ENCODE measurements at places on chromosomes 11 and 22.
A peak's percentile ranks its signal among the peaks of the same experiment; 100 is the strongest.

DNA sequence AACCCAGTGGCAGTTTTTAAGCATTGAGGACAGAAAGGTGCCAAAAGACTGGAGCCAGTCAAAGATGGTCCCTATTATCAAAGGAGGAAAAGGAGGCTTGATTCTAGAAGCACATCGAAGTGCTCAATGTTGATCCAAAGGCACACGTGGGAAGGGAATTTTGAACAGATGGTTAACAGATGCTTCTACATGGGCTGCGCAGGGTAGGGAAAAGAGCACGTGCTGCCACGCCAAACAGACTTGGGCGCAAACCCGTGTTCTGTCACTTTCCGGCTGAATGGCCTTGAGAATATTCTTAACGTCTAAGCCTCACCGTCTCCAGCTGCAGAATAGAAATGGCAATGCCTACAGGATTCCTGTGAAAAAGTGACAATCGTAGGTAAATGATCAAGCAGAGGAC, 217.9 kb upstream of the MTNR1B start:
- no peaks in the 10 kb centered on the region for H3K36me3 ChIP-seq
- no peak overlapping the region for H3K4me3 ChIP-seq
- H3K4me1 ChIP-seq, result no peaks in the 10 kb centered on the region
- DNase-seq, result no peak
- no peaks in the 10 kb centered on the region for H3K27me3 ChIP-seq

DNA sequence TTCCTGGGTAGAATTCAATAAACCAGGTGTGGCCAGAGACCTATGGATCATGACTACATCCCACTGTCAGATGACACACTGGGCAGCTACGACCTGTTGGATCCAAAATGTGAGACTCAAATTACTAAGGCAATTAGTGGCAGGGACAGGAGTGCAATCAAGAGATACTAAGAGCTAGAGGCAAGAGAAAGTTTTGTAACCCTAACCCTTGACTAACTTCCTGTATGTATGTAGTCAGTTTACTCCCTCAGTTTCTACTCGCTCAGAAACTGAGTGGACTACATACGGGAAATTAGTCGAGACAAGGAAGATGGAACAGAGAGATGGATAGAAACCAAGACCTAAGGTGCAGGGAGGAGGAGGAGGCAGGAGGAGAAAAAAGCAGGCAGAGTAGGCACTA, 2.7 kb downstream of the CYB5R2 start:
- DNase-seq, result no peak
- peaks cover 9% of the 10 kb centered on the region for H3K4me1 ChIP-seq

DNA sequence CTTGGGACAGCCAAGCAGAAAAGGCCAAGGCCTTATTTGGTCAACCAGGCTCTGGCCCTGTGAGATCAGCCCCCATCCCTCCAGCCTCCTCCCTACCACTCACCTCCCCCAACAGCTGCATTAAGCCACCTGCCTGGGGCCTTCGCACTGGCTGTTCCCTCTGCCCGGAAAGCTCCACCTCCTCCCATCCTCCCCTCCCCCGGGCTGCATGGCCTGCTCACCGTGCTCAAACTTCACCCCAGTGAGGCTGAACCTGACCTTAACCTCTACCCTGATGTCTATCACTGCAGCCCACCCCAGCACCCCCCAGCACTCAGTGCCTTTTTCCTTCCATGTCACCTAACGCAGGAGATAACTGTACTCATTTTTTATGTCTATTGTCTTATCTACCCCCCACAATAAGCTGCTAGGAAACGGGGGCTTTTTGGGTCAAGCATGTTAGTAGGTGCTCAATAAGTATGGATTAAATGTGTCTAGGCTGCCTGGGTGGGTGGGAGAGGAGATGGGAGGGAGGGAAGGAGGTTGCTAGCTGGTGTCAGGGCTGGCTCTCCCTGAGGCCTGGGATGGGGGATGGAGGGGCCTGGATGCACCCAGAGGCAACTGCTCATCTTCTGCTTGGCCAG, 912 bp downstream of the PTPRCAP start:
- peak overlapping the region; percentile 41 for H3K27ac ChIP-seq
- H3K27me3 ChIP-seq, result no peaks in the 10 kb centered on the region
- H3K36me3 ChIP-seq, result peaks cover 52% of the 10 kb centered on the region
- no peak for DNase-seq
- H3K4me1 ChIP-seq, result no peaks in the 10 kb centered on the region
- H3K4me3 ChIP-seq, result peak overlapping the region; percentile 35

DNA sequence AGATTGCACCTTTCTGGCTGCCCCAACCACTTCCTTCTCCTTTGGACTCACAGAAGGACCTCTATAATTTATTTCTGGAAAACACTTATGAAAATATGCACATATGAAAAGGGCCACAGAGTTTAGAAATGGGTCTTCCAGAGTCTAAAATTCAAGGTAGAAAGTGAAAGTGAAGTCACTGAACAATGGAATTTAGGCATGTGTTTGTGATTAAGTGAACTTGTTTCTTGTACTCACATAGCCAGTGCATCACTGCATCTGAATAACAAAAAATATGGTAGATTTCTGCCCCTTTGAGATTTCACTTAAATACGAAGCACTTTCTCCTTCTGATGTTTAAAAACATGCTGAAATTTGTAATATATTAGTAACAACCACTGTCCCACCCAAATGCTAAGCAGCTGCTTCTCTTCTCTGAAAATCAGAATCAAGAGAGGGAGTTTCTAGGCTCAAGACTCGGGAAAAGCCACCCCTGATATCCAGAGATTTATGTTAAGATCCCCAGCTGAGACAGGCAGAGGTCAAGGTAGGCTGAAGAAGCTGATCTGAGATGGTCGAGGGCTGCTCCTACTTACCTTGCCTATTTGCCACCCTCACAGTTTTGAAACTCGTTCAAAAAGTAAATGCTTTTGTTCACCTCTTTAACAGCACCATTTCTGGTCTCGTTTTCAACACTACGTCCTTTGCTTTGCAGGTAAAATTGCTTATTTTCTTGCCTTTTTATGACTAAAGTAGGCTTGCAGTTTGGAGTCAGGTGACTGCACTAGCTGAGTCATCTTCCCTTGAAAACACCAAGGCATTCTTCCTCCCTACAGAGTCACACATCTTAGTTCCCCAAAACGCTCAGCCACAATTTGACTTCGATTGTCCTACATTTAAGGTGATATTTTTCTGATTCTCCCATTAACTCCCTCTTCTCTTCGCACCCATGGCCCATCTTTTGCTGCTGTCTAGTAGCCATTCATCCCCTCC, at the start of gene XKR3:
XKR3 (minus strand) TSS at position 696 of the 972 bp plus-strand sequence. CDS start 17,338 bp downstream, outside the sequence.
- peak within 1 kb of the TSS; percentile 46 for H3K4me3 ChIP-seq
- H3K27ac ChIP-seq, result no peak within 1 kb of the TSS
- no peak for DNase-seq
- no peaks in the 10 kb centered on the region for H3K36me3 ChIP-seq

DNA sequence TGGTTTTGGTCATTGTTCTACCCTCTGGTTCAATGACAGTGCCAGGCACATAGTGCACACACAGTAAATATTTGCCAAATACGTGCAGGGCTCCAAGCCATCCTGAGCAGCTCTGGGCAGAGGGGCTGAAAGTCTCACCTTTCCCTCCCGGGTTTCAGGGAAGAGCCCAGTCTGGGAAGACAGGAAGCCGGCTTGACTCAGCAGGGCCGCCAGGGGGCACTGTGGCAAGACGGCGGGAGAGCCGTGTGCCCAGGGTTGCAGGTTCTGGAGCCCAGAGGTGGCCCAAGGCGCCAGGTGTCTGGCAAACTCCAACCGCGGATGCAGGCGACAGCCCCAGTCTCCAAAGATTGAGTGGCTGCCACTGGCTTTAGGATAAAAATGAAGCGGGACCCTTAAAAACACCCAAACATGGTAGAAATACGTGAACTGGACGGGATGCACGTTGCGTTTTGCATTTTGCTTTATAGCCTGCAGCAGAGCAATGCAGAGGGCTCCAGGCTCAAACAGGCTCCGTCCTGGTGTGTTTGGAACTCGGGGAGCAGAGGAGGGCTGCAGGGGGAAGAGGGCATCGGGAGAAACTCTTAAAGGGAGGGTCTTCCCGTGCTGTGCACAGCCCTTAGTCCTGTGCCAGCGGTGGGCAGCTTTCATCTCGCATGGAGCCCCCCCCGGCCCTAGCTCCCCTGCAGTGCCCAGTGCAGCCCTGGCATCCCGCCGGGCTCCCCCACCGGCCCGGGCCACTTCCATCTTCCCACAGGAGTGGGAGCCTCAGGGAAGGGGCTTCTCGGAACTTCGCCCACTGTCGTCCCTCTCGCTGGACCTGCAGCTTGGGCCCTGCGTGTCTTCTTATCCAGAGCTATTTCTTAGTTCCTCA, 10.7 kb downstream of the KRTAP5-5 start:
- H3K36me3 ChIP-seq, result no peaks in the 10 kb centered on the region
- H3K27ac ChIP-seq, result no peak overlapping the region
- H3K27me3 ChIP-seq, result no peaks in the 10 kb centered on the region
- H3K4me3 ChIP-seq, result no peak overlapping the region
- peak; percentile 34 for DNase-seq

GRCh38 chr11:77467233-77467632, 6.7 kb downstream of the PAK1 start:
- H3K27ac ChIP-seq, result no peak overlapping the region
- no peaks in the 10 kb centered on the region for H3K27me3 ChIP-seq
- H3K4me1 ChIP-seq, result no peaks in the 10 kb centered on the region
- H3K36me3 ChIP-seq, result no peaks in the 10 kb centered on the region
- no peak overlapping the region for H3K4me3 ChIP-seq
- no peak for DNase-seq

DNA sequence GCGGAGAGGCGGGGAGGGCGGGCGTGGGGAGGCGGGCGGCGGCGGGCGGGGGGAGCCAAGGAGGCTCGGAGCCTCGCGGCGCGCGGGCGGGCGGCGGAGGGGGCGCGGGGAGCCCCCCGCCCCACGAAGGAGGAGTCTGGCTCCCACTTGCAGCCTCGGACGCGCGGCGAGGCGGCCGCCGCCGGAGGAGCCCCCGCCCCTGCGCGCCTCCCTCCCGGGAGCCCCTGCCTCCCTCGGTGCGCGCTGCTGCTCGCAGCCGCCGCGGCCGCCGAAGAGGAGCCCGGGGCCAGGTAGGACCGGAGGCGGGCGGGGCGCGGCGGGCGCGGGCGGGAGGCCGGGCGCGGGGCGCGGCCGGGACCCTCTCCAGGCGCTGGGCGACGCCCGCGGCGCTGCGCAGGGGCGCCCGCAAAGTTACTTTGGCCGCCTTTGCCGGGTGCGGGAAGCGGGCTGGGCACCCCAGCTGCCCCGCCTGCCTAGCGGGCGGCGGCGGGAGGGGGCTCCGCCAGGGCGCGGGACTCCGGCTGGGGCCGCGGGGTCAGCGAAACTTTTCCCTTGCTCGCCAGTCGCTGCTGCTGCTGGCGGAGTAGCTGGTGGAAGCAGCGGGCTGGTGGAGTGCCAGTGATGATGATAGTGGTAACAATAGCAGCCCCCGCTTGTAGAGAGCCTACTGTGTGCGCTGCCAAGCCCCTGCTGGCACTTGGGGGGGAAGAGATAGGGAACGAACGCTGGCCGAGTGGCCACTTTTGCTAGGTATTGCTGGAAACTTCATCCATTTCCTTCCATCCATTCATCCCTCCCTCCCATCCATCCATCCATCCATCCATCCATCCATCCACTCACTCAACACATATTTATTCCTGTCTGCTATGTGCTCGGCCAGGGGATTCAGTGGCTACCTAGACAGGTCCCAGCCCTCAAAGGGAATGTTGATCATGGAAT, at the start of gene MPPED1:
MPPED1 (plus strand) TSS at position 146 of the 939 bp plus-strand sequence. CDS start 12,972 bp downstream, outside the sequence.
- H3K4me3 ChIP-seq, result no peak within 1 kb of the TSS
- no peak for DNase-seq
- H3K4me1 ChIP-seq, result no peaks in the 10 kb centered on the region
- no peaks in the 10 kb centered on the region for H3K36me3 ChIP-seq

DNA sequence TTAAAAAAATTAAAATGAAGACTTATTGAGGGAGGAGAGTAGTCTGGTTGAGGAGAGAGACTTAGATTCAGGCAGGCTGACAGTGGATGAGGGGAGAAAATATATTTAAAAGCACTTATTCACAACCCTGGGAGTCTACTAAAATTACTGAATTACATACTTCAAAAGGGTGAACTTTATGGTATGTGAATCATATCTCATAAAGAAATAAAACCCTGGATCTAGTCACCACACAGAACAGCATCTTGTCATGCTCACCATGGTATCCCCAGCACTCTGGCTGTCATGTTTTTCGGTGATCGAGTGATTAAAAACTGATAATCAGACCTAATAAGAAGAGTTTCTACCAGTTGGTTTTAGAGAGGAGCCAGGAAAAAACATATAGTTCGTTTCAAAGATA, 11.0 kb downstream of the TEAD1 start:
- H3K4me1 ChIP-seq, result peaks cover 4% of the 10 kb centered on the region
- DNase-seq, result no peak
- H3K27ac ChIP-seq, result peak overlapping the region; percentile 71
- no peak overlapping the region for H3K4me3 ChIP-seq

GRCh38 chr11:128174465-128175291, 412.7 kb downstream of the ETS1 start:
- H3K4me3 ChIP-seq, result no peak overlapping the region
- H3K36me3 ChIP-seq, result no peaks in the 10 kb centered on the region
- no peak for DNase-seq

GRCh38 chr11:119188887-119189286, 3.6 kb downstream of the NHERF4 start:
- no peak overlapping the region for H3K27ac ChIP-seq
- no peak for DNase-seq
- no peaks in the 10 kb centered on the region for H3K27me3 ChIP-seq

GRCh38 chr11:70203751-70204465, 812 bp downstream of the FADD start:
- H3K27ac ChIP-seq, result peak overlapping the region; percentile 82
- H3K4me1 ChIP-seq, result peaks cover 5% of the 10 kb centered on the region
- H3K27me3 ChIP-seq, result no peaks in the 10 kb centered on the region
- H3K36me3 ChIP-seq, result peaks cover 27% of the 10 kb centered on the region
- DNase-seq, result no peak

GRCh38 chr11:92022499-92022898, 202.1 kb upstream of the FAT3 start:
- no peaks in the 10 kb centered on the region for H3K4me1 ChIP-seq
- H3K27me3 ChIP-seq, result no peaks in the 10 kb centered on the region

GRCh38 chr11:73055655-73056354, 86.3 kb downstream of the FCHSD2 start:
- no peaks in the 10 kb centered on the region for H3K27me3 ChIP-seq
- DNase-seq, result no peak
- no peak overlapping the region for H3K4me3 ChIP-seq
- no peak overlapping the region for H3K27ac ChIP-seq

GRCh38 chr22:28952857-28953256, 69.5 kb downstream of the ZNRF3 start:
- no peak for DNase-seq
- no peak overlapping the region for H3K4me3 ChIP-seq
- peaks cover 8% of the 10 kb centered on the region for H3K4me1 ChIP-seq
- no peaks in the 10 kb centered on the region for H3K36me3 ChIP-seq
- H3K27me3 ChIP-seq, result no peaks in the 10 kb centered on the region

GRCh38 chr11:134270250-134270714, 5.9 kb upstream of the GLB1L3 start:
- H3K36me3 ChIP-seq, result no peaks in the 10 kb centered on the region
- DNase-seq, result no peak
- no peaks in the 10 kb centered on the region for H3K4me1 ChIP-seq
- H3K4me3 ChIP-seq, result no peak overlapping the region
- H3K27ac ChIP-seq, result no peak overlapping the region
- H3K27me3 ChIP-seq, result peaks cover 10% of the 10 kb centered on the region
